ENCODE measurements at places on chromosomes 7 and 10.

GRCh38 chr7:68691261-68692216, 906.7 kb upstream of the AUTS2 start:
- DNase-seq = no peak

DNA sequence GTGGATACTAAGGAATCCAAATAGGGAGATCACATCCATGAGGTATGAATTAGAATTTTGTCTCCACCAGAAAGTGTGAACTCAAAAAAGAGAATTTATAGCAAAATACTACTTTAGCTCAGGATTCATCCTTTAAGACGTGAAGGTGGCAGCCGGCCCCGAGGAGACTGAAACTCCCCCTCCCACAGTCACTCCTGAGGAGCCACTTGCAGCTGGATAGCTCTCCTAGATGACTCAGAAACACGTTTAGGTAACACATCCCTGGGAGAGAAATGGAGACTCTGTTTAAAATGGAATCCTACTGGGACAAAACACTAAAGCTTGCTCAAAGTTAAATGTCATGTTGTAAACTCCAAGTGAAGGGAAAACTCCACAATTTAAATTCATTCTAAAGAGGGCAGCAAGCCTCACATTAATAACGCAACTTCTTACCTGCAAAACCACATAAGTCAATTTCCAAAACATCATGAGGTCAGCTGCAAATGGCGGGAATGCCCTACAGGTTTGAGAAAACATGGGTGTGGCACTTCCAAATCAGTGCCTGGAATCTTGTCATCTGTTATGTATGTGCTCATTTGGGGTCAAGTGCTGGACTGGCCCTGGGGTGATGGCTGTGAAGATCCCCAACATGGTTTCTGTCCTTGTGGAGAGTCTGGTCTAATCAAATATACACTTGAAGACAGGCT, 46.2 kb downstream of the ICA1 start:
- DNase-seq = no peak

DNA sequence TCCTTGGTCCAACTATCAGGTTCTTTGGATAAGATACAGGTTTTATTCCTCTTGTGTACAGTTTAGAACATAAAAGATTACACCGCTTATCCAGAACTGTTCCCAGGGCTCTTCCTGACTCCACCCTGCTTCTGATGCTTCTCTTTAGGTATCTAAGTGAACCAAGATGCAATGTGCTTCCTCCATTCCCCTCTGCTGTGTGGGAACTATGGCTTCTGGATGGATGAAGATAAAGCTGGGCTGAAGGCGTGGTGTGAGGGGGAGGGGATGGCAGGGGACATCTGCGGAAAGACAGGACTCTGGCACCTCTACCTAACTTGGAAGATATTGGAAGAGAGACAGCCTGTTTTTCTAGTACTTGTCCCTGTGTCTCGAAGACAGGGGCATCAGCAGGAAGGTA, 209.9 kb upstream of the TBX20 start:
- no peak for DNase-seq

DNA sequence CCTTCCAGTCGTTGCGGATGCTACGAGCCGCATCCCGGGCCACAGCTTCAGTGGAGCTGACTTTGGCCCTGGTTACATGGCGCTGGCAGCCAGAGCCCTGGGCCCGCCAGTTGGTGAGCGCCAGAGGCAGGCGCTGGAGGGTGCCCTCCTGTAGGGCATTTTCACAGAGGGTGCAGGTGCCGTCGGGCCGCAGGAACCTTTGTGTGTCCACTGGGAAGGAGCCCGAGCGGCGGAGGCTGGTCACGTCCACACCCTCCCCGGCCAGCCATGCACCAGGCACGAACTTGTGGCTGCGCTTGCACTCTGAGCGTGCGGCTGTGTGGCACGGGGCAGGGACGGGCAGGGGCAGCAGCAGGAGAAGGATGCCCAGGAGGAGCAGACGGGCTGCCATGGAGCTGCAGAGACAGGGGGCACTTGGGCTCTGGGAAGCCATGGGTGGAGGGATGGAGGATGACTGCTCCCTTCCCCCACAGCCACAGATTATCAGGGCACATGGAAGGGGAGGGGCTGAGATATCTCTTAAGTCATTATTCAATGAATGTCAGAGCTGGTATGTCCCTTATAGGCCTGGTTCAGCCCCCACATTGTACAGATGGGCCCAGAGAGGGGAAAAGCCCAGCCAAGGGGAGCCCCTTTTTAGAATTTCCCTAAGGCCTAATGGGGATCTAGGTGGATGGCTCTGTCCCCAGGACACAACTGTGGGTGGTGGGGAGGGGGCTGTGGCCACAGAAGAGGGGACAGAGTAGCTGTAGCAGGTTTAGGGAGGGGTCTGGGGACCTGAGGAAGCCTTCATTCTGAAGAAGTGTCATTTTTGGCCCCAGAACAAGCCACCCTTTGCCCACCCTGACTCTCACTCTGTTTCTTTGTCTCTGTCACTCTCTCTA, 1.8 kb downstream of the PRF1 start:
- no peak for DNase-seq

DNA sequence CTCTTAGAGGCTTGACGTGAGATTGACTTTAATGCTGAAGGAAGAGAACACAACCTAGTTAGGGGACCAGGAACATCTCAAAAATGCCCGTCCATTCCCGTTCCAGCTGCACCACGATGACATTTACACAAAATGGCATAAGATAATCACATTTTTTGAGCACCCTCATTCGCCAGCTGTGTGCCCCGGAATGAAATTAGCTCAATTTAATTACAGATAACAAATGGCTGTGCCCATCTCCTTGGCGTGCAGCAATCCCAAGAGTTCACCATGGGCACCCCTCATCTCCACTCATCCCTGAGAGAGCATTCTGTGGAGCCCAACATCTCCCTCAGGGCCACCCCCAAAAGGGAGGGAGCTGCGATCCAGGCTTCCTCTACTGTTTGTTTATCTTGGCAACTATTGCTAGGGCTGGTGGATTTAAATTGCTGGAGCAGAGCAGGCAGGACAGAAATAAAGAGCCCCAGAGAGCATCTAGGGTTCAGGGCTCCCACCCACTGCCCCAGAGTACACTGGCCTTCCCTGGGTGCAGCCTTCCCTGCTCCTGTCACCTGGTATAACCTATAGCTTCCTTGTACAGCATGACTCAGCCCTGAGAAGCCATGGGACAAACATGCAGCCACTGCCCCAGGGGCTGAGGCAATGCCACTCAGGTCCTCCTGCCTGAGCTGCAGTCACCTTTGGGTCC, 263.5 kb downstream of the ZEB1 start:
- DNase-seq = no peak

DNA sequence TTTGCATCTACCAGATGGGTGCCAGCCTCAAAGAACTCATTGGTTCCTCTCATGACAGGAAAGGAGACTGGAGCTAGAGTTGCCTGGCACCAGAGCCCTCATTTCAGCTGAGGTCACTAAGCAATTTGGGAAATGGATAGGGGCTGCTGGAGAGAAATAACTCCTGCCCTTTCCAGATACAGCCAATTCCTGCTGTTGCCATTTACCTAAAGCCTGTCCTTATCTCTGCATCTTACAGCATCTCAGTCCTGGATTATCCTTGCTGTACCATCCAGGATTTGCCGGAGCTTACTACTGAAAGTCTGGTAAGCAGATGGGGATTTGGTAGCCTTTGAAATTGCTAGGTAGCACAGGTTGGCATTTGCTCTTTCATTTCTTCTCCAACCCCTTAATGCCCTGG, 31.9 kb upstream of the SMKR1 start:
- DNase-seq = no peak

GRCh38 chr7:77702968-77703472, 6.8 kb downstream of the RSBN1L start:
- DNase-seq = no peak

- no peak for DNase-seq
Measured at GRCh38 chr10:130921461-130921860, 390.1 kb downstream of the TCERG1L start.

GRCh38 chr7:23662124-23662983, 17.6 kb upstream of the FAM221A start:
- DNase-seq = no peak

DNA sequence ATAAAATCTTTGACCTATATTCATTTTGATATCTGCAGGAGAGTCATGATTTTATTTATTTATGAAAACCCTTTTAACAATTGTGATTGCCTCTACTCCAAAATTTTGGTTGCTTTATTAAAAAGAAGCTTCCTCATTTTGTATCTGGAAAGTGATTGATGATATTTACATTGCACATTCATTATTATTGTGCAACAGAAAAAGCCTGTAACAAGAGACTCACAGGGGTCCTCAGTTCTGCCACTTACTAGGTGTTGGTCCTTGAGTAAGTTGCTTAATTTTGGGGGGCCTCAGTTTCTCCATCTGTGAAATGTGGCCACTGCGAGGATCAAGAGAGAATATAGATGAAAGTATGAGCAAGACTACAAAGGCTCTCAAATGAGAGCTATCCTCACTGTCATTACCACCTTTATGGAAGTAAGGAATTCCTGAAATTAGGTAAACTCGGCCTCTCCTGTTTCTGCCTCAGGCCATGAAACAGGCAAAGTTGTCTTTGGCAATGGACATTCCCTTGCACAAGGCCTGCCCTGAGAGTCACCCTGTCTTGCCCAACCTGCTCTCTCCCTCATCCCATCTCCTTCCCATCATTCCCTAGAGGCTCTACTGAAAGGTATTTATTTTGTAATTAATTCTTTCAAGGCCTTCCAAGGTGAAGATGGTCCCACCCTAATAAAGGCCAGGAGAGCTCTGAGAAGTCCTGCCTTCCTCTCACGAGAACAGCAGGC, 66.1 kb upstream of the ABLIM1 start:
- no peak for DNase-seq

GRCh38 chr10:7529638-7530037, 118.8 kb upstream of the SFMBT2 start:
- DNase-seq = peak; percentile 8

DNA sequence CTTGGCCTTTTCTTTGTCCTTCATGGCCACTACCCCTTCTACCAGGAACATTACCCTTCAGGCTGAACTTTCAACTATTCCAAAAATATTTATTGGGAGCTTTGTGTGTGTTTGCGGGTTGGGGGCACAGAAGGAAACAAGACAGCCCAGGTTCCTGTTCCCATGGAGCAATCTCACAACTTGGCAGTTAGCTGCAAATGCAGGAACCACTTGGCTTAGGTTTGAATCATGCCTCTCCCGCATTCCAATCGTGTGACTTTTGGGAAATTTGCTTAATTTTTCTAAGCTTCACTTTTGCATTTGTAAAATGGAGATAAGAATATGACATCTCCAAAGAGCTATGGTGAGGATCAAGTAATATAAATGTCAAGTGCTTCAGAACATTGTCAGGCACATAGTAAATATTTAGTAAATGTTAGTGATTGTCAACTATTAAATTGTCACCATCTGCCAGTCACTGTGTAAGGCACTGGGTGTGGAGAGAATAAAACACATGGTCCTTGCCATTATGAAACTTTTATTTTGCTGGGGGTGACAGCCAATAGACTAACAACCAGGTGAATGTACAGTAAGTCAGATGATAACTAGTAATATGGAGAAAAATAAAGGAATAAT, 277.1 kb downstream of the SNX13 start:
- DNase-seq = no peak

- no peak for DNase-seq
Measured at GRCh38 chr7:45456747-45457524, 117.2 kb upstream of the ADCY1 start.

- no peak for DNase-seq
Measured at GRCh38 chr10:122352817-122353525, 21.5 kb upstream of the PLEKHA1 start.

DNA sequence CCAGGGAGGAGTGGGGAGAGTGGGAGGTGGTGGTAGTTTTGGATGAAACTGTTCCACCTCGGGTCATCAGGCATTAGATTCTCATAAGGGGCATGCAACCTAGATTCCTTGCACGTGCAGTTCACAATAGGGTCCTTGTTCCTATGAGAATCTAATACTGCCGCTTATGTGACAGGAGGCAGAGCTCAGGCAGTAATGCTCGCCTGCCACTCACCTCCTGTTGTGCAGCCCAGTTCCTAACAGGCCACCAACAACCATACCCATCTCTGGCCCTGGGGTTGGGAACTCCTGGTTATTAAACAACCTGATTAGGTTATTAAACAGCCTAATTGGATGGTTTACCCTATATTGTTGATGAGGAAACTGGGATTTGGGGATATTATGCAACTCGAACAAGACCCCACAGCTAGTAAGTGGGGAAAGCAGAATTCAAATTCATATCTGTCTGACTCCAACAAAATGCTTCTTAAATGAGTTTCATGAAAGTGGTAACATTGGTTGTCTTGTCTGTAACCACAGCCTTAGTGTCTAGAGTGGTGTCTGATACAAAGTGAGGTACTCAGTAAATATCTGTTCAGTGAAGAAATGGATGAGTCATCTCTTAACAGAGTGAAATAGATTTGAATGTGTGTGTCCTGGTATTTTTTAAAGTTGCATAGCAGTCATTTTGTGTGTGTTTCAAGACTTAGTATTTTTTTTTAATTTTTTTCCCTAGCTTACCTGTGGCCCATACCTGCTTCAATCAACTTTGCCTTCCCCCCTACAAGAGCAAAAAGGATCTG, 101.6 kb downstream of the HECTD2 start:
- DNase-seq = no peak

DNA sequence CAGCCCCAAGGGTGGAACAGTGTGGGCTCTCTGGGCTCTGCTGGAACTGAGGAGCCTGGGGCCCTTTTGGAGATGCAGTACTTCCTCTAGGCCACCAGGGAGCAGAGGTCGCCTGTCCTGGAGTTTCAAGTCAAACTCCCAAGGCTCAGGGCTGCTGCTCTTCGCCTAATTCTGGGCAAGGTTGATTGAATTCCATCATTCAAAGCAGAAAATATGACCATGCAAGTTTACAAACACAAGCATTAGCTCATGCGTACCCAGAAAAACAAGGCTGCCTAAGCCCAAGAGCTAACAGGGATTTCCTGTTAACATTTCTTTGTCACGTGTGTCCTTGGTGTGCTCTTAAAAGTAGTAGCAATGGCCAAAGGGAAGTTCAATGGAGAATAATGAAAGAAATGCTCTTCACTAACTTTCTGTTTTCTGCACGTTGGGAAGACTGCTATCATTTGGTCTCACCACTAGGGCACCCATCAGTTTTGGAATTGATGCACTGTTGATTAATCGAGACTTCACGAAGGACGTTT, 20.1 kb downstream of the LDB3 start:
- DNase-seq = no peak

DNA sequence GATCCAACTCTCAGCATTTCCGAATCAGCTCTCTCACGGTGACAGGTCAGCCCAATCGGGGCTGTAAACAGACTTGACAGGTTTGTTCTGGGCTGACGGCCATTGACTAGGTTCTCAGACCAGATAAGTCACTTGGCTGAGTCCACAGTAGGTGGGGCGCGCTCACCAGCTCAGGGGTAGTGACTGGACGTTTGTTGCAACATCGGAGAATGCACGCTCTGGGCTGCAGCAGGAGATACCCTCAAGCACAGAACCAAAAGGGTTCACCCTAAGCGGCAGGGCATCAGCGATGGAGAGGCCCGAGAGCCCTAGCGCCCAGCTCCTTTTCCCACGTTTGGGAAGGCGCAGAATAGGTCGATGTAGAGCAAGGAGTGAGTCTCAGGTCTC, 1.8 kb downstream of the KLLN start:
- no peak for DNase-seq

Measured in NCI-H1092 (cell line).